Activated CD8-positive, alpha-beta memory T cell treated with anti-CD3 and anti-CD28 coated beads, Interleukin-2, amount 10 ng/mL, durations not matched to agents 7 days and 5 days (primary cell): ENCODE measurements at places on chromosomes 7 and 10.

GRCh38 chr7:140542228-140542603 is 62.9 kb upstream of the MKRN1 start:
- DNase-seq, result no peak

GRCh38 chr7:98254516-98254915 is 2.5 kb upstream of the TECPR1 start:
- no peak for DNase-seq

- DNase-seq, result no peak
Measured at GRCh38 chr10:77606751-77607150, 30.9 kb downstream of the KCNMA1 start.

- DNase-seq, result no peak
Measured at GRCh38 chr10:71218046-71218650, 5.8 kb downstream of the UNC5B start.

GRCh38 chr7:14480281-14480680 is 422.3 kb downstream of the DGKB start:
- no peak for DNase-seq

DNA sequence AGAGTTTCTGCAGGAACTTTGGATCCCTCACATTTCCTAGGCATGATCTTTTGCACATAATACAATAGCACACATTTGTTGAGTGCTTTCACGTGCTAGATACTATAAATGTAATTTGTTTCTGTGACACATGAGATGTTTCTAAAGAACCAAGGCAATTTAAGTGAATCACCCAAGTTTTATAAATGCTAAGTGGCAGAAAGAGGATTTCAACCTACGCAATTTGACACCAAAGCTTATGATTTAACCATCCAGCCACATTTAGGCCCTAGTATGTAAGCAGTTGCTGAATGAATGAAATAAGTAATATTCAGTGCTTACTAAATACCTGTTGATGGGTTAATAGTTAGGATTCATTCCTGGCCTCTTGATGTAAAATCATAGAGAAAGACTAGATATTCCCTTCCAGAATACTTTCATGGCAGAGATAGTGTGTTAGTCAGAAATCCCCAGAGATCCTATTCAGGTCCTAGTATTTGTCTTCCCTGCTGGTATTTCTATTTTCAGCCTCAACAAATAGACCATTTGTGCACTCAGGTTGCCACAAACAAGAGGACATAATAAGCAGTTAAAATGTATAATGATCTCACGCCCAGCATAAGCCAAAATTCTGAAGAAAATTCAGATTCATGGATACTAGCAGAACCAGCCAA is 572.6 kb downstream of the IPMK start:
- no peak for DNase-seq

GRCh38 chr7:16561943-16562342 is 35.3 kb downstream of the LRRC72 start:
- no peak for DNase-seq

DNA sequence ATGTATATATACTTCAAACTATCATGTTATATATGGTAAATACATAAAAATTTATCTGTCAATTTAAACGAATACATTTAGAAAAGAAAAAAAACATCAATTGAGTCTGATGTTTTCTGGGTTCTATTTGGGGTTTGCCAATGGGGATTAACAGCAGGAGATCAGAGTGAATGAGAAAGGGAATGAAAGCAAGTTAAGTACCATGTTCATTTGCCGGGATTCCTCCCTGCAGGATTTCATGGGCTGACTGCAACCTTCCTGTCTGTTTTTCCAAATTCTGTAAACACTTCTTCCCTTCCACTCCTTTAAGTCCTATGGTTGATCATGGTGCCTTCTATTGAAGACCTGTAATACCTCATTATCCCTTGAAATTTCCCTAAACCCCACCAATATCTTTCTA is 33.9 kb upstream of the SEMA3A start:
- DNase-seq, result no peak
